Activated CD8-positive, alpha-beta memory T cell treated with anti-CD3 and anti-CD28 coated beads for 48 hours (primary cell): ENCODE measurements at places on chromosomes 3 and 15.

- no peak for DNase-seq
Observed at GRCh38 chr15:63019511-63020109, 22.9 kb upstream of the TPM1 start.

DNA sequence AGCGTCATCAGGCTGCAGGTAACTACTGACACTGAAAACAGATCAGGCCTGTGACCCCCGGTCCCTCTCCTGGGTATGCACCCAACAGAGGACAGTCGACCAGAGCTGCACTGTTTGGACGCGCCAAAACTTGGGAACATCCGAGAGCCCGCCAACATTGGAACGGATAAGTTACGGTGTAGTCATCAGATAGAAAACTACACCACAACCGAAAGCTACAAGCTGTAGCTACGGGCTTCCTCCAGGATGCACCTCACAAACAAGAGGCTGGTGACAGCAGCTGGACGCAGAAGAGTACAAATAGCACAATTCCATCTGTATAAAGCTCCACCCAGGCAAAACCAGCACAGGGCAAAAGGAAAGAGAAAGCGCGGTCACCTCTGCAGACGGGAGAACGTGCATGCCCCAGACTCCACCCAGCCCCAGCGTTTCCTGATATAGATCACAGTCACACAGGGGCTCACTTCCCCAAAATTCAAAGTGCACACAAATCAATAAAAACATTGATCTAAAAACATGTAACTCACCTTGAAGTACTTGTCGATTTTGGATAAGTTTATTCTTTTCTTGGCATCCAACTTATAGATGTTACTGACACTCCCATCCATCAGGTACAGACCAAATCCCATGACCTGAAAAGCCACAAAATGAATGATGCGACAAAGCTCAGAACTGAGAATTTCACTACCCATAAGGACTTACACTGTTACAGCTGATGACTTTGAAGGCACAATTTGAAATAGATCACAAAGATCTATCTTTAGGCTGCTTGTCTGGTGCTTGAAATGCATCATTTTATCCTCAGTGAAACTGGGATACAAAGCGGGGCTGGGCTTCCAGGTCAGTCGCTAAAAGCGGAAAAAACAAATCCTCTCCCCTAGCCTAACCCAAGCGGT is 43.3 kb downstream of the CYFIP1 start:
- no peak for DNase-seq

DNA sequence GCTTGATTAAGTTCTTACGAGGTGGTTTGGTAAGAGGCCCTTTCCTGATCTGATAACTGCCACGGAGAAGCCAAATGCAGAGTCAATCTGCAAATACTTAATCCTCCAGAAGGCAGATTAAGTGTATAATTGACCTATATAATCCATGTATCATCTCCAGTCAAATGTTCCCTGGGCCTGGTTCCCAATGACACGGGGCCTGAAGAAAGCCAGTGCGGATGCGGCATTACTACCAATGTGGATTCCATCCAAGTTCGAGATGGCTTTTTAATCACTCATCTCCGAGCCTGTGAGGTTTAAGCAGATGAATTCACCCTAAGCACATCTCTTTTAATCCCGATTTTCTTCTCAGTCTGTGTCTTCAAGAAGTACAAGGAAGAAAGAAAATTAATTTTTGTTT is 60.0 kb upstream of the FEZF2 start:
- no peak for DNase-seq

GRCh38 chr3:57062101-57062631 is 1.7 kb downstream of the SPATA12 start:
- DNase-seq: no peak

GRCh38 chr3:169145540-169146178 is 517.9 kb downstream of the MECOM start:
- DNase-seq: no peak

DNA sequence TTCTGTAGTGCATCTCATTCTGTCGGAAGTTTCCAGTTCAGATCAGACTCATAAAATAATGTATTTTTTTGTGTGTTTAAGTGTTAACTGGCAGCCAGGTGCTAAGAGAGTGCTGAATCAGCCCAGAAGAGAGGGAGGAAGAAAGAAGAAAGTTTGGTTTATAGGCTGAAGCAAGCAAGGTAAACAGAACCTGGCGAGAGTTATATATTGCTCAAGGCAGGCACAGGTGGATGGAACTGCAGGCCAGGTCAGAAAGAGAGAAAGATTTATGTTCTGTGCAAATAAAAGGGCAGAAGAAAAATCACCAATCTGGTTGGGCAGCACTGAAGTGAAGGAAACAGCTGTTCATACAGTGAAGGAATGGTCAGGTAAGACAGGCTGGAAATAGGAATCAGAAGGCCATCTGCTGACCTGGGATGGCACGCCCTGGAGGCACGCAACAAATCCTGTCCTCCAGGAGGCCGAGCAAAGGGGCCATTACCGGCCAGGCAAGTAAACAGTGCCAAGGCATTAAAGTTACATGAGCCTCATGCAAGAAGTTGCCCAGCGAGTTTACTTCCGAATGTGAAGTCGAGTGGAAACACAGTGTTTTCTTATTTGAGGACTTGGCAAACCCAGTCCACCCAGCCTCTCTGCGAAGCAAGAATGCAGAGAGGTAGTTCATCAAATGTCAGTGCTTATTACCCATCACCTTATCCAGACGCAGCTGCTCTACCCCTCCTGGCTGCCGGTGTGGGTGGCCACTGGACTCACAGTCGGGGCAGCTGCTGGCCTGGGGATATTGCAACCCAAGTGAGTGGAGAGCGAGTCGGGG is 309.8 kb downstream of the VPS13C start:
- no peak for DNase-seq

DNA sequence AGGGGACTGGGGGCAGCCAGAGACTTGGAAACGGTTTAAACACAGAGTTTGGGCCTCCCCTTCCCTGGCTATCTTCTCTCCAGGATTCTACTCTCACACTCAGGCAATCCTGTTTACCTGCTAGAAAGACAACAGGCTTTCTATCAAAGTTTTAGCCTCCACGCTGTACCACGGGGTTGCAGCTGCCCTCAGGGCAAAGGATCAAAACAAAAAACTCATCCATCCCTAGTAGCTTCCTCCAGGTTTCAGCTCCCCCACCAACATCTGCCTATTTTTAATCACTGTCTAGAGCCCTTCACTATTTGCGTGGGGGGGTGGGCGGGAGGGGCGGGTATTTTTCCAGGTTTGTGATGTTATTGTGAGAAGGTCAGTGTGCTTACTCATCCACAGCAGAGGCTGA is 286.8 kb upstream of the TRIM42 start:
- no peak for DNase-seq

GRCh38 chr3:148990236-148990635 is 1.1 kb upstream of the GYG1 start:
- DNase-seq: no peak

DNA sequence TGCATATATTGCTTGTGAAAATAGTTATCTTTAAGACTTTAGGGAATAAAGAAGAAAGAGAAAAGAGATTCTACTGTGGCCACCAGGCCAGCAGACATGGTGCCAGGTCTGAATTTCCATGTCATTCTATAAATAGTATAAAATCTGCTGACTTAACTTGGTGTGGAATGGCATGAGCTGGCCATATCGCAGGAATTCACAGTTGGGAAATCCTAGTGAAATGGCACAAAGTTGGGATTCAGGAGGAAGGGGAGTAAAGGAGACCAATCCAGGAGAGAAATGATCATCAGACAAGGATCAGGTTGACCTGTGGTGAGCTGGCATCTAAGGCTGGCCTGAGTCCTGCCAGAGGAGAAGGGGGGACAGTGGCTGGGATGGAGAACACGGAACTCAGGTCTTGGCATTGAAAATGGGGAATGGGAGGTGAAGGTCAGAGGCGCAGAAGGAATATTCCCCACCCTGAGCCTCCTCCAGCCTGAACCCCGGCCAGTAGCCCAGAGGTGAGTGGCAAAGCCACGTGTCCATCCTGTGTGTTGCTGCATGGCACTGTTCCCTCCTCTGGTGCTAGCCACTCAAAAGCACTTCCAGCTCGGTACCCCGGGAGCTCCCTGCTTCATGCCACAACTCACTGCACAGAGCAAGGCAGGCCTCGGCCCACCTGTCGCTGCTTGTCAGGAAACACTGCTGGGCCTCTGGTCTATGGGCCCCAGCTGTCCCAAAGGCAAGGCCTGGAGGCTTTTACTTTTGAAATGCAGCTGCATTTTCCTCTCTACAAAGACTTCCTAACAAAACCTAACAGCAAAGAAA is 51.4 kb downstream of the SSUH2 start:
- DNase-seq: no peak

DNA sequence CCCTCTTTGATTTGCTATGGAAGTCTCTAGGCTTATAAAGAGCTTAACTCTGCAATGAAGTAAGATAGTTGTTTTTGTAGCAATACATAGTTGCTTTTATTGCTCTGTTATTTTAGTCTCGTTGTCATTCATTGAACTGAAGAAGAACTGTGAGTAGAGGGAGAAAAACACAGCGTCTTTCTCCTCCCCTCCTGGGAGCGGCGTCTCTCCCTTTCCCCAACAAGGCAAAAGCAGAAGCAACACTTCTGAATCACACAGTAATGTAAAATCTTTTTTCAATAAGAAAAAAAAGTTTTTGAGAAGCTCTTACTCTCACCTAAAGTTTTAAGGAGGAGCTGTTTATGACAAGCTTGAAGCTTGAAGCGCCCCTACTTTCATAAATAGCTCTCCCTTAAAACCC is 119.3 kb upstream of the SLC7A14 start:
- DNase-seq: no peak

DNA sequence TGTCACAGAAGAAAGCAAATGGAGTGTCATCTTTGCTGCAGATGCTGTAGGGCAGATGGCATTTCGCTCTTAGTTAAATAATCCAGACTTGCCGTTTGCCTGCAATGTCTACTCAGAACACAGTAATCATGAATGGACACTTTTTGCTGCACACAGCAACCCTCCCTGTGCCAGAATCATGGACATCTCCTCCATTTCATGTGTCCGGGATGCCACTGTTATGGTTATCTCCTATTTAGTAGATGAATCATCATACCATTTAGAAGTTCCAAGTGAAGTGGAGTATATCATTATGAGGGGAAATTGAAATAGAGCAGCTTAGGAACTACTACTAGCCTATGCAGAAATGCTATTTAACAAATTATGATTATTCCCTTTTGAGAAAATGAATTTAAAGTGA is 118.5 kb downstream of the DUT start:
- no peak for DNase-seq

- no peak for DNase-seq
Observed at GRCh38 chr3:46559091-46559704, 6.9 kb downstream of the LRRC2 start.

GRCh38 chr3:173584093-173584837 is 186.7 kb downstream of the NLGN1 start:
- DNase-seq: no peak

GRCh38 chr3:188052169-188053035 is 101.6 kb upstream of the LPP start:
- DNase-seq: no peak

- DNase-seq: no peak
Observed at GRCh38 chr3:34367521-34367920, 569.1 kb downstream of the PDCD6IP start.
